ENCODE measurements at places on chromosomes 3 and 15.

DNA sequence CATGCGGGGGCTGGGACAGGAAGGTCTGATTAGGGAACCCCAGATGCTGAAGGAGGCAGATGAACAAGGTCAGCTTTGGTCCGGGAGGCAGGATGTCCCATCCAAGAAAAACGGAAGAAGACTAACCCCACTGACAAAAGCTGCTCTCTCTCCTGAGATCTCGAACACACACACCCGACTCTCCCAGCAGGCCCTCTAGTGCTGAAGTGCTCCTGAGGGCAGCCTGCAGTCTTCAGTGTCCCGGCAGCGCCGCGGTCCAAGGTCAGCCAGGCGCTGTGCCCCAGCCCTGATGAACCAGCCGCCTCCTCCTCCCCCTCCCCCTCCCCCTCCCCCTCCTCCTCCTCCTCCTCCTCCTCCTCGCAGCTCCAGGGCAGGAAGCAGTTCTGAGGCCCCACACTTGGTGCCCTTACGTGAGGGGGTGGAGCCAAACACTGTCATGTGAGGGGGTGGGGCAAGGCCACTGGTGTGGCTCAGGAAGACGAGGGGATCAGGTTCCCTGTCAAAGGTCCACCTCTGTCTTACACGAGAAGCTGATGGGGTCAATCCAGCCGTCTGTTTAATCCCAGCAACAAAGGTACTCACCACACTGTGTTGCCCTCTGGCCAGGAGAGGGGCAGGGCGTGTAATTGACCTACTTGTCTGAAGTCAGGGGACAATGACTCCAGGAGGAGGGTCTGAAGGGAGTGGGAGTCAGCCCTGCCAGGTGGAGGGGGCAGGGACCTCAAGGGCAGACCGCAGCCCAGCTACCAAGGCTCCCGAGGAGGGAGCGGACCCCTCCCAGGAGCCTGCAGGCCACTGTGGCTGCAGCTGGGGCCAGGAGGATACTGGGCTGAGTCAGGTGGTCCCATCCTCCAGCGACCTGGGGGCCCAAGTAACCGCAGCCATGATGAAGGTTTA, 34.3 kb downstream of the PRR23E start:
- peak; percentile 91 for DNase-seq

DNA sequence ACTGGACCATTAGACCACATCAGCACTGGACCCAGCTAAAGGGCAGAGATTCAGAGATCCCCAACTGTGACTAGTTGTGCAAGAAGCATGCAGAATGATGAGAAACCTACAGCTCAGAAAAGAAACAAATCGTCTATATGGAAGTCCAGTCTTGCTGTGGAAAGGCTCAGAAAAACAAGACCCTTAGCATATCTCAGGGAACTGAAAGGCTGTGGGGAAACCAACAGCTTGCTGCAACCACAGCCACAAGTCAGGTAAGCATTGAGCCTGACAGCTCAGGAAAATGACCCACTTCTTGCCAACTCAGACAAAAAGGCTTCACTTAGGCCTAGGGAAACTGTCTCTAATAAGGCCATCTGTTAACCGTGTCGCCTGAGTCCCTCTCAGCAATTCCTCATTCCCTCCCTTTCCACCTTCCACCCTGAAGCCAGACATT, 145.6 kb downstream of the LSAMP start:
- no peak for DNase-seq

DNA sequence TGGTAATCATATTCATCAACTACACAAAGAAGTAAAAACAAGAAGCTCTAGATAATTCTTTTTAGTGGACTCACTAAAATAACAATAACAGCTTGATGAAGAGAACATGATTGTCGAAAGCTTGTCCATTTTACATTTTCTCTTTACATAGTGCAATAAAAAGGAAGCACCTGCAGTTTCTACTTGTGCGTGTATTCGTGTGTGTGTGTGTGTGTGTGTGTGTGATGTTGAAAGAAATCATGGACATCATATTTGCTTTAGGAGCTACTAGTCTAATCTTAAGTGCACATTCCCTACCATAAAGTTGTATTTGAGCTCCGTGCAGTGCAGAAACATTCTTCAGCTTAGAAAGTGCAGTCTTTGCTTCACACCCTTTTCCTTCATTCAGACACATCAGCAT, 288.8 kb downstream of the ZBTB20 start:
- DNase-seq, result peak; percentile 72

DNA sequence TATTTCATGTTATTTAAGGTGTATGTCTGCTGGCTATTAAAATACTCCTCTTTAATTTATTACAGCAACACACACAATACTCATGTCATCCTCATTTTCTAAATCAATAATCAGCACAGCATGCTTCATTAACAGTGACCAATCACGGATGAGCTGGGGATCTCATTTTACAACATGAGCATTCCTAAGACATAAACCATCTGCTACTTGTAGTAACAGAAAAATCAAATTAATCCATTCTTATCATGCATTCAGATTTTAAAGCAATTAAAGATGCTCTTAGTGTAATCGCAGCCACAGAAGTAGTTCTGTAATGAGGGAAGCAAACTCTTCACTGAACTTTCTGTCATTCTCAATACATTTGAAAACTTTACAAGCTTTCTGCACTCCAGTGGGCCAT, 191.1 kb downstream of the TBC1D5 start:
- peak; percentile 2 for DNase-seq

GRCh38 chr3:157912514-157913451, 193.4 kb downstream of the SHOX2 start:
- no peak for DNase-seq

DNA sequence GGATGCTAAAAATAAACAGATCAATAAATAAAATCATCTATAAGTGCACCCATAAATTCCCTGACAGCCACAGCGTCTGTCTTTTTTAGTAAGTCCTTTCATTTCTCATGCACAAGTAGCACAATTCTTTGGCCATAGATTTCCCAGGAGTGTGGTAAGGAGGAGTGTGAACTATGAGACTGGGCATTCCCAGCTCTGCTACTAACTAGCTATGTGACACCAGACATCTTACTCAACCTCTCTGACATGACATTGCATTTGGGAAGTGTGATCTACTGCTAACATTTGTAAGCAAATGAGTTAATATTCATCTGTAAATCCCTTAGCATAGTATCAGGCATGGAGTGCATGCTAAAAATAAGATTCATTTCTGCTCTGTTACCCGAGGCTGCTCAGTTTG, 301.7 kb downstream of the NTRK3 start:
- no peak for DNase-seq

- DNase-seq, result no peak
These were observed 17.4 kb downstream of the ZIC4 start for GRCh38 chr3:147388700-147389580.

GRCh38 chr3:158379517-158379916, 191.5 kb upstream of the MLF1 start:
- no peak for DNase-seq

DNA sequence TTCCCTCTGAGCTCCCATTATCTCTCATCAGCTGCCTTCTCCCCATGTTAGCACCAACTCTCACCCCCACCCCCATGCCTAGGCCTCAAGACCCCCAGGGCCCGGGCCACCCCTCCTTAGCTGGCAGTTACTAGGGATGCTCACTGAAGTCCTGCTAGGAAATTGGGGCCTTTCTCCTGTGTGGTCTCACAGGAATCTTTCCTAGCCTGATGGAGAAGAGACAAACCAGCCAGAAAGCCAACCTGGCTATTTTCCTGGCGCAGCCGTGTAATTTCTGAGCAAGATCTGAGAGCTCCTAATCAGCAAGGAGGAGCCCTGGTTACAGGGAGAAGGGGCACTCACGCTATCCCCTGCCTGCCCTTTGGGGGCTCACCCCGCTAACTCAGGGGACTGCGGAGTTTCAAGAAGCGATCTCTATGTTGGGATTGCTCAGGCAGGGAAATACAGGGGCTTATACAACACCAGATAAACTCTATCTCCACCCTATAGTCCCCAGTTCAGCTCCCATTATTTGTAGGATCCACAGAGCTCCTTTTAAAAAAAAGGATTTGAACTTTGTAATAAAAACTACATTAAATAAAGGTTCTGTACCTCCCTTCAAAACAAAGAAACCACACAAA, 25.2 kb downstream of the NR2F2 start:
- no peak for DNase-seq

DNA sequence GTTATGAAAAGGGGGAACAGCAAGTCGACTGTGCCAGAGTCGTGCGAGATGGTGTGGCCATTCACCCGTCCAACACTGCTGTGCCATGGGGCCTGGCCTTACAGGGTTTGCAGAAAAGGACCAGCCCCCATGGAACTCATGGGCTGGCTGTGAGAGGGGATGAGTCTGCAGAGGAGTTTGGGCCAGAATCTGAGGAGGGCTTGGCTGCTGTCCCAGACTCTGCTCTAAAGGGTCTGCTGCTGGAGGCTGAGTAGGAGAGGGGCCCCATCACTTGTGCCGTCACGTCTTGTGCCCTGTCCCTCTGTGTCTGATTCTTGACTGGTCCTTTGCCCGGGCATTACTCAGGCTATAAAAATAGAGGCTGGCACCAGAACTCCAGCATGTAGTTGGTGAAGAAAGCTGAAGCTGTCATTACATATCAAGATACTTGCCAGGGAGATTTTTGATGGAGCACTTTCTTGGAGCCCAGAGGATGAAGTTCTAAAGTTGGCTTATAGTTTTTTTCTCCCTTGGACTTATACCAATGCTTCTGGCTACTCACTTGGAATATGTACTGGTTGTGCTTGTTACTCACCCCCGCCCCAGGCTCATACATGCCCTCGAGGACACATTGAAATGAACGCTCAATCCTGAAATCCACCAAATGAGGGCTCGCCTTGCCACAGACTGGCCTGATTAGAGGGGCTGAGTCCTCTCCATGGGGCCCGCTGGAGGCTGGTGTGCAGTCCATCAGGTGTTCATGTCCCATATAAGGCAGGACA, 10.2 kb downstream of the PXYLP1 start:
- DNase-seq, result no peak

Data from NCI-H146 (cell line).